ENCODE measurements at places on chromosomes 16 and 17. TPM values are rescaled to one million over a fixed set of nuclear protein-coding genes. Genes with fewer than 3 reads are reported as not detected.

Gene AOC3
- total RNA-seq: not detected

DNA sequence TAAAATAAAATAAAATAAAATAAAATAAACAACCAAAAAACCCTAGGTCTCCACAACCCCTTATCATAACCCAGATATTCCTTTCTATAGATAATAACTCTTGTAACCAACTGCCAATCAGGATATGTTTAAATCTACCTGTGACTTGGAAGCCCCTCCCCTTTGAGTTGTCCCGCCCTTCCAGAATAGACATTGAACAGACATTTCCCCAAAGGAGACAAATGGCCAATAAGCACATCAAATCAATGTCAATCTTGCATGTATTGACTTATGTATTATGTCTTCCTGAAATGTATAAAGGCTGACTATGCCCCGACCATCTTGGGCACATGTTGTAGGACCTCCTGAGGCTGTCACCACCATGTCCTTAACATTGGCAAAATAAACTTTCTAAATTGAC, 1.5 kb upstream of the MAPK7 start:
- no peak for DNase-seq

GRCh38 chr16:67164599-67165061, at the start of gene HSF4:
HSF4 (plus strand) TSS chr16:67164745; CDS start chr16:67164812, 67 bp downstream.
- DNase-seq: peak; percentile 56

GRCh38 chr17:20059728-20060188, 50.6 kb downstream of the SPECC1 start:
- DNase-seq: peak; percentile 26

GRCh38 chr17:74574489-74575142, 7.3 kb upstream of the CD300H start:
- no peak for DNase-seq

Gene OR1A1
- total RNA-seq: not detected

DNA sequence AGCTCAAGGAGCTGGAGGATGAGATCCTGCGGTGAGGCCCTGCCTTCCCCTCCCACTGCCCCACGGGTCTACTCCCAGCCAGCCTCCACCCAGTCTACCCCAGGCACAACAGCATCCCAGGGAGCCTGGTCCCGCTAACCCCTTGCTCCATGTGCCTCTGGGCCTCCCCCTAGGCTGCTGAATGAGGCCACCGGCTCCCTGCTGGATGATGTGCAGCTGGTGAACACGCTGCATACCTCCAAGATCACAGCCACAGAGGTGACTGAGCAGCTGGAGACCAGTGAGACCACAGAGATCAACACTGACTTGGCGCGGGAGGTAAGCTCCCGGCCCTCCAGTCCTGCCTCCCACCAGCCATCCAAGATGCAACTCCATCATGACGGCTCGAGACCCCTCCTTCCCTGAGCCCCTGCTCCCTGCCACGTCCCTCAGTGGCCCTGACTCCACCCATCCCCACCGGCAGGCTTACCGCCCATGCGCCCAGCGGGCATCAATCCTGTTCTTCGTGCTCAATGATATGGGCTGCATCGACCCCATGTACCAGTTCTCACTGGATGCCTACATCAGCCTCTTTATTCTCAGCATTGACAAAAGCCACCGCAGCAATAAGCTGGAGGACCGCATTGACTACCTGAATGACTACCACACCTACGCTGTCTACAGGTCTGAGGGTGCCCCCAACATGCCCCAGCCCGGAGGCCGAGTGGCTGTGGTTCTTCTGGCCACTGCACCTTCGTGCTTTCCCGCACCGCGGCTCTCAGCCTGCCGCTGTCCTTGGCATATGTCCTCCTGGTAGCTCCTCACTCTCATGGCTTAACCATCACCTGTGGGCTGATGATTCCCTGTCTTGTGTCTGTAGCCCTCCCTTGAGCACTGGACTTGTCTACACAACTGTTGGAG, 15.0 kb upstream of the KDM6B start:
- DNase-seq: no peak

DNA sequence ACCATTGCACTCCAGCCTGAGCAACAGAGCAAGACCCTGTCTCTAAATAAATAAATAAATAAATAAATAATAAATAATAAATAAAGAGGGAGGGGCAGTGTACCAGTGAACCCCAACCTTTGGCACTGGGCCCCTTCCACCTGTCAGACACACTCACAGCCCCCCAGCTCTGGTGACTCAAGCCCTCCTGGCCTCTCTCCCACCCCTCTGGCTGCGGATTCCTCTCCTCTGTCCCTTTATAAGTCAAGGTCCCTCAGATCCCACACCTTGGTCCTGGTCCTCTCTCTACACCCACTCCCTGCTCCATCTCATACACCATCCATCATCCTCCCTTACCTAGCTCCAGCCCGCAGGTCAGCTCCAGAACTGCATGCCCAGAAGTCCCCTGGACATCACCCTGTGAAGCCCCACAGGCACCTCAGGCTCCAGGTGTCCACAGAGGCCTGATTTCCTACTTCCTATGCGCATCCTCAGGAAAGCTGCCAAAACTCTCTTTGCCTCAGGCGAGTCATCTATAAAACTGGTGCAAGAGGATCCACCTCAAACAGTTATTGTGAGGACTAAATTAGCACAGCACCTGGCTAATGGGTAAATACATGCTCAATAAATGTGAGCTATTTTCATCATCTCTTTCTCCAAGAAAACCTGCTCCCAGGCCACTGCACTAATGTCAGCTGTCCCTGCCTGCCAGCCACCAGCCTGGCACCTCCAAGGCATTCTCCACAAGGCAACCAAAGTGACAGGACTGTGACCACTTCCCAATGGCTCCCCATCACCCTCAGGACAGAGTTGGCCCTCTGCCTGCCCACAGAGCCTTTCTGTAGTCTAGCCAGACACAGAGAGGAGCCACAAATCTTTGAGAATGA, 46.8 kb downstream of the BEAN1 start:
- DNase-seq: no peak

Gene ABCC3
- 28.4 TPM for total RNA-seq

DNA sequence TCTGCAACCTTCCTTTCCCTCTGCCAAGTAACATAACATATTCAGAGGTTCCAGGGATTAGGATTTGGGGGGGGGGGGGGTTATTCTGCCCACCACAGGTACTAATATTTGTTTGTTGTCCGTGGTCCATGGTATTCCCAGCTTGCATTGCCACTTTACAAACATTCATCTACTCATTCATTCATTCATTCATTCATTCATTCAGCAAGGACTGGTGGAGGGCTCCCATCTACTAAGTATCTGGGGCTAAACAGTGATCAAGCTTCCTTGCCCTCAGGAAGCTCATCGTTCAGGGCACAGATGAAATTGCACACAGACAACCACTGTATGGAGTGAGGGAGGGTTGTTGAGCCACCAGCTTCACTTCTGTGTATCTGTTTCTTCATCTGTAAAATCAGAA, 45.8 kb upstream of the NDRG4 start:
- DNase-seq: no peak

- DNase-seq: no peak
These were observed 119.2 kb downstream of the RPTOR start for GRCh38 chr17:80663781-80664206.

DNA sequence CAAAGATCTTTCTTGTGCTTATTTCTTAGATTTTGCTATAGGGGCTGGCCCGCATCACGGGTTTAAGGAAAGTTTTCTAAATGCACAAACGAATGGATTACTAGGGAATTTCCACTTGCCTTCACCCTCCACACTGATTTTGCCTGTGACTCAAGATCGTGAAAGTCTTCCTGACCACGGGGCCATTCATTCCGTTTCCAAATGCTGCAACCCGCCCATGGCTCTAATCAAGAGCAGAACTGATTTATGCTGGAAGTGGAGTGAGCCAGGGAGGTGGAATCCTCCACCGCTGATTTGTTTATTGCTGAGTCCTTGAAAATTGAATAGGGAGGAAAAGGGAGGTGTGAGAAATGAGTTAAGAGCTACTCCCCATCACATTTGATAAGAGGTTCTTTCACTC, 52.4 kb downstream of the CA10 start:
- DNase-seq: no peak

Gene UMOD
- total RNA-seq: not detected

Gene ITGAL
- total RNA-seq: not detected

Gene TBC1D3
- total RNA-seq: not detected

DNA sequence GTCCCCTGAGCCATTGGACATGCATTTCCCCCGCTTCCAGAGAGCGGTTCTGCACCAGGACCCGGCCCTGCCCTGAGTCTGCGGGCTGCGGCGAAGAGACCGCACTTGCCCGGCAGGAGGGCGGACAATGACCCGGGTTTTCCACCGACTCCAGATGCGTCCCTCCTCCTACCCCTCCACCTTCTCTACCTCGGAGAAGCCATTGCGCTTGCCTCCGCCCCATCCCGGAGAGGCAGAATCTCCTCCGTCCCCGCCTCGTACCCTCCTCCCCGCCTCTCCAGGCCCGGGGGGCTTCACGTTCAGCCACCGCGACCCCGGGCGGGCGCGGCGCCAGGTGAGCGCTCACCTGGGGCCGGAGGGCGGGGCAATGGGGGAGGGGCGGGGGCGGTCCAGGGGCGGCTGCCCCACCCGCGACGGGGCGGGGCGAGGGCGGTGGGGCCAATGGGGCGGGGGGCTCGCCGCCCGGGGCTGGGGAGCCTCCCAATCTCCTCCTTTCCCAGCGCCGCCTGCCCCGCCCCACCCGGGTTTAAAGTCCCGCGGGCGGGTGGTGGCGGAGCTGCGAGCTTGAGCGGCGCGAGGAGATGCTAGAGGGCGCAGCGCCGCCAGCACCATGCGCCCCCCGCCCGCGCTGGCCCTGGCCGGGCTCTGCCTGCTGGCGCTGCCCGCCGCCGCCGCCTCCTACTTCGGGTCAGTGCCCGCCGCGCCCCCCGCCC, at the start of gene WNT9B:
WNT9B (plus strand) TSS at position 555 of the 713 bp plus-strand sequence; CDS start at position 611, 56 bp downstream.
- DNase-seq: no peak

DNA sequence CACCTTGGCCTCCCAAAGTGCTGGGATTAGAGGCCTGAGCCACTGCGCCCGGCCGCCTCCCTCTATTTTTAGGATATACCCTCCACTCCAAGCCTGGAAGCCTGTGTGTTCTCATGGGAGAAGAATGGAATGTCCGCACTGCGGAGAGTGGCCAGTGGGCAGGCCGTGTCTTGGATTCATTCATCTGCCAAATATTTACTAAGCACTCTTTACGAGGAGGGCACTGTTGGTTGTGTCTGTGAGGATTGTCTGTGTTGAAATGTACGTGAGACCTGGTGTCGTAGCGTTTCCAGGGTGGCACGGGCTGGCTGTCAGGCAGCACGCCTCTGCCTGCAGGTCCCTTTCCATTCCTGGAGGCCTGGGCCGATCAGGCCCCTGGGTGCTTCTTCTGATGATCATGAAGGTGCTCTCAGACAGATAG, 19.2 kb downstream of the PGS1 start:
- DNase-seq: no peak

GRCh38 chr16:12315330-12316136, 339.0 kb downstream of the SNX29 start:
- DNase-seq: no peak

- DNase-seq: no peak
These were observed 5.4 kb downstream of the RECQL5 start for GRCh38 chr17:75661531-75661930.

GRCh38 chr16:6682142-6682811, 650.4 kb upstream of the RBFOX1 start:
- DNase-seq: peak; percentile 1

DNA sequence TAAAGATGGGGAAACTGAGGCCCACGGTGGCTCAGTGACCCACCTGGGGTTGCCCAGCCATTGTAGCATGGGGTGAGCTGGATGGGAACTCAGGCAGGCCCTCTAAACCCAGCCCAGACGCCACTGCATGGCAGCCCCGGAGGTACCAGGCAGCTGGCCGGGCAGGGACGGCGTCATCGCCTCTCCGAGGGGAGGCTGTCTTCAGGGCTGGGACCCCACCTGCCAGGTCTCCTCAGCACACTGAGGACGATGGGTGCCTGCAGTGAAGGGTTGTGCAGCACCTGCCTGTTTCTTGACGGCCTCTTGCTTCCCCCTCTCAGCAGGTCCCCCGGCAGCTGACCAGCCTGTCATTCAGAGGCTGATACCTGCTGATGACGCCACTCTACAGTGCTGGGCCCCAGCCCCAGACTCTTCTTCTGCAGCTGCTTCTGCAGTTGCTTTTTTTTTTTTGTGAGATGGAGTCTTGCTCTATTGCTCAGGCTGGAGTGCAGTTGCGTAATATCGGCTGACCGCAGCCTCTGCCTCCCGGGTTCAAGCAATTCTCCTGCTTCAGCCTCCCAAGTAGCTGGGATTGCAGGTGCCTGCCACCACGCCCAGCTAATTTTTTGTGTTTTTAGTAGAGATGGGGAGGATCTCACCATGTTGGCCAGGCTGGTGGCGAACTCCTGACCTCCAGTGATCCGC, 24.7 kb downstream of the RNF213 start:
- no peak for DNase-seq

Gene PRSS36
- 2.6 TPM for total RNA-seq

DNA sequence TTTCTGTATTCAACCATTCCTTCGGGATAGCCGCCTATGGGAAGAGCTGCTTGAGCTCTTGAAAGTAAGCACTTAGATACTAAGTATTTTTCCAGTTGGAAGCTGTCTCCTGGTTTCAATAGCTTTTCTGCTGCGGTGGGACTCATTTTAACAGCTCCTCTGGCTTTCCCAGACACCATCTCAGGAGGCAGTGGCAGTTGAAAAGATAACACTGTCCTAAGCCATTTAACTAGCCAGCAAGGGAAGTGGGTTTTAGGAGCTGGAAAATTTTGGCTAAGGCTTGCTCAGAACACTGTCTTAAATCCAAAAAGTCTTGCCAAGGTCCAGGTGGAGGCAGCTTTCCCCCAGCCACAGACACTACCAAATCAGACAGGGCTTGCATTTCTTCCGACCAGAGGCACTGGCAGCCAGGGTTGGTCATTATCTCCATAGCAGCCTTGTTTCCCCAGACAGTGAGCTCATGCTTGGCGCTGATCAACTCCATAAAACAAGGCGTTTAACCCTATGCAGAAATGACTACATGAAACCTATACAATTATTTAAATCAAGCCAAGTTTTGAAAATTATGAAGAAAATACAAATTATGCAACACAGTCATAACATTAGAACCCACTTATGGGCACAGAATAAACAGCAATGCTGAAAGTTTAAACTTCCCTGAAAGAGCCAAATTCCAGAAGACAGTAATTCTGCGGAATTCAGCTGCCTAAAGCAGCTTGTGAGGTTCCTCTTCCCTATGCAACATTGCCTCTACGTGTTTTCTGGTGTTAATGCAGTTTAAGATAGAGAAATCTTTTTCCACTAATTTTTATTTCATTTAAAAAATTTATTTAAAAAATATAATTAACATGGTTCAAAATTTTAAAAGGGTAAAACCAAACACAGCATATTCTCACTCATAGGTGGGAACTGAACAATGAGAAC, 25.0 kb downstream of the GABARAPL2 start:
- no peak for DNase-seq

- peak; percentile 11 for DNase-seq
These were observed 19.6 kb upstream of the ATP2A3 start for GRCh38 chr17:3983606-3984484.

- peak; percentile 27 for DNase-seq
These were observed 71.5 kb upstream of the PLCG2 start for GRCh38 chr16:81707411-81708265.

GRCh38 chr16:88705801-88706228, 393 bp downstream of the RNF166 start:
- DNase-seq: no peak

Data from RPMI7951 (cell line).